ENCODE measurements at places on chromosomes 5 and 9. TPM values are rescaled to one million over a fixed set of nuclear protein-coding genes. Genes with fewer than 3 reads are reported as not detected.

The FREM1 gene
- 41.9 TPM for polyA plus RNA-seq

- DNase-seq = peak; percentile 8
- H3K4me3 ChIP-seq = no peak overlapping the region
- no peaks in the 10 kb centered on the region for H3K27me3 ChIP-seq
- no peaks in the 10 kb centered on the region for H3K4me1 ChIP-seq
- no peak overlapping the region for H3K27ac ChIP-seq
Measured at GRCh38 chr9:9033022-9033421, 1233.4 kb upstream of the DMAC1 start.

The HMCN2 gene
- polyA plus RNA-seq = 0.43 TPM

The MRPS30 gene
- 59.8 TPM for polyA plus RNA-seq

The FCN1 gene
- 3.4 TPM for polyA plus RNA-seq

All from left lung (tissue), 14 donors.